ENCODE measurements at places on chromosomes 5 and 9.

- no peak for DNase-seq
These were observed 113.9 kb downstream of the SUSD1 start for GRCh38 chr9:112061152-112061740.

GRCh38 chr5:36418152-36418979 lies 116.7 kb upstream of the RANBP3L start:
- DNase-seq = no peak

- no peak for DNase-seq
These were observed at the start of gene PKN3 for GRCh38 chr9:128702445-128702948. TSS of gene PKN3 (plus strand) at chr9:128702503. CDS start at chr9:128702916, 413 bp downstream.

DNA sequence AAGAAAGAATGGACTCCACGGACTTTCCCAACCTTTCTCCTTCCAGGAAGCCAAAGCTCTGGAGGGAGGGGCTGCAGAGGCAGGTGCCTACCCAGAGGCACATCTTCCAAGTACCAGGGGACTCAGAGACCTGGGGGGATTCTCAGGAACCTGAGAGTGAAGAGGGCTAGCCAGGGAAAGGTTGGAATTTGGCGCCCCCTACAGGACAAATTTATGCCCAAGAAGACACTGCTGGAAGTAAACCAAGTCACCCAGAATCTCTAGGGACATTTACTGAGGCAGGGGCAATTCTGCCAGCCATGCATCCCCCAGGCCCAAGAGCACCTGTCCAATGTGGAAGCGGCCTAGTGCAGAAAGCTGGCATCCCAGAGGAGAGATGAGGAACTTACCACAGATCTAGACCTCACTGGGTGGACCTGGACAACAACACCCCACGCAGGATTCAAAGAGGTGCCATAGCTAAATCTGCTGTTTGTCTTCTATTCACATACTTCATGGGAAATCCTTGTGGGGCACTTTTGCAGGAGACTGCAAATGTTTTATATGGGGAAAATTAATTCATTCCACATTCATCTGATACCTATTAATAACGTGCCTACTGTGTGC lies 25.9 kb upstream of the IDNK start:
- DNase-seq = no peak

GRCh38 chr5:112109331-112110007 lies 309.6 kb downstream of the EPB41L4A start:
- no peak for DNase-seq

DNA sequence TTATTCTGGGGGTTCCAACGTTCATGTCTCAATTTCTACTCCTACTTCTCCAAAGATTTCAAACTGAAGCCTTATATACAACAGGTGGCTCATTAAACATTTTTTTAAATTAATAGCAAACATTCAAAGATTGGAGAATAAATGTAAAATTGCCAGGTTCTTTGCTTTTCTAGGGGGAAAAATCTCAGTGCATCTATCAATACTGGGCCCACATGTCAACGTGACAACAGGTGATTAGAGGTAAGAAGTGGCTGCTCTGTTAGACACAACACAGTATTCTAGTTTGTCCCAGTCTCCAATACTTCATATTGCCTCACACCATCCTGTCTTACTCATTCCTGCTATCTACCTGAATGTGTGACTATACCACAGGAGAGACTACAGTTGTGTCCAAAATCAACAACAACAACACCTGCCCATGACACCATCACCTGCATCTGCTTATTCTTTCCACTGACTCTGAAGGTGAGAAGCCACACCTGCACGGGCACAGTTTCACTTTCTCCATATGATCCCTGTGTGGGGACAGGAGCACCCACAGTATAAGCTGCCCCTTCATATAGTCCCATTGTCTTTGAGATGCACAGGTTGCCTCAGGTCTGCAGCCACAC lies 110.2 kb downstream of the LHFPL2 start:
- DNase-seq = no peak

Measured in smooth muscle cell of the brain vasculature (primary cell).